ENCODE measurements at places on chromosomes 4 and X.

DNA sequence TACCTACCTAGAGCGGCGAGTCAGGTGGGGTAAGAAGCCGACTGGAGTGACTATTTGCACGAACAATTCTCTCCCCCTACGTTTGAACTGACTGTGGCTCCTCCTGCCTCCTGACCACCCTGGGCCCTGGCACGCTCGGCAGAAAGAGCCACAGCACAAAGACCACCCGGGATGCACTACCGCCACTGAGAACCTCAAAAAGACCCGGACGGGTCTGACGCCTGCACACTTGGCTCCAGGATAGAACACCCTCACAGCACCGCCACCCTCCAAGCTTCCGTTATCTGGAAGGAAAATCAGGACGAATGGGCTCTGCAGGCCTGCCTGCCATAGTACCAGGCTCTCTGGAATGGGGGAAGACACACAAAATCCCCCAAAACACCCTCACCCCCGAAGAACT lies 2.2 kb downstream of the LRPAP1 start:
- DNase-seq: no peak

- no peak for DNase-seq
Observed at GRCh38 chrX:68746988-68747387, 81.8 kb upstream of the EFNB1 start.

GRCh38 chr4:180009316-180009715 lies 2233.9 kb upstream of the TENM3 start:
- DNase-seq: no peak

- DNase-seq: no peak
Observed at GRCh38 chr4:40750461-40751258, 905 bp downstream of the NSUN7 start.

GRCh38 chrX:45479835-45480422 lies 279.3 kb upstream of the DIPK2B start:
- DNase-seq: no peak

- no peak for DNase-seq
Observed at GRCh38 chrX:119622356-119623232, 16.4 kb upstream of the NKRF start.

- DNase-seq: no peak
Observed at GRCh38 chr4:150289881-150290280, 211.6 kb downstream of the DCLK2 start.

DNA sequence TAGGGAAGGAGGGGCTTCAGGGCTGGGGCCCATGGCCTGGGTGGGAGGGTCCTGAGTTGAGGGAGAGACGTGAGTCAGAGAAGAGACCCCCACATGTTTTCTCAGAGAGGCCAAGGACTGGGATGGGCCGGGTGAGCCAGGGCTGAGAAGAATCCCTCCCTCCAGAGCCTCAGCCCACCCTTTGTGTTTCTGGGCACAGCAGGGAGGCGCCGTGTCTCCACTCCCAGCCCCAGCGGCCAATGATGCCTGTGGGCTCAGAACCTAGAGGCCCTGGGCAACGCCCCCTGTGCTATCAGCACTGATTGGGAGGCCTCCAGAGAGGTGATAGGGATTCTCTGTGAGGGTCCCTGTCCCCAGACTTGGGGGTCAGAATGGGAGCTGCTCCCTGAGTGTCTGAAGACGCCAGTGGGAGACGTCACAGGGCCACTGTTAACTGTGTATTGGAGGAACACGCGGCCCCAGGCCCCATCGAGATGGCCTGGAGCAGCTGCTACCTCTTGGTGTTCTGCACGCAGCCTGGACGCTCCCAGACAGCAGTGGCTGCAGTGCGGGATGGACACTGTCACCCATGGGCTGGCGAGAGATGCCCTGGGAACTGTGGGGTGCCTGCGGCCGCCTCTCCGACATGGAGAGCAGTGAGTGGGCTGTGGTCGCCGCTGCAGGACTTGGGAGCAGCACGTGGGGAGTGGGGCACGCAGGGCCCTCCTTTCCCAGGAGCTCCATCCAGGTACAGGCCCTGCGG lies 8.5 kb downstream of the FGFRL1 start:
- DNase-seq: no peak

- no peak for DNase-seq
Observed at GRCh38 chr4:155025762-155026457, 182.5 kb upstream of the NPY2R start.

- no peak for DNase-seq
Observed at GRCh38 chr4:98509721-98510120, 148.7 kb downstream of the TSPAN5 start.

DNA sequence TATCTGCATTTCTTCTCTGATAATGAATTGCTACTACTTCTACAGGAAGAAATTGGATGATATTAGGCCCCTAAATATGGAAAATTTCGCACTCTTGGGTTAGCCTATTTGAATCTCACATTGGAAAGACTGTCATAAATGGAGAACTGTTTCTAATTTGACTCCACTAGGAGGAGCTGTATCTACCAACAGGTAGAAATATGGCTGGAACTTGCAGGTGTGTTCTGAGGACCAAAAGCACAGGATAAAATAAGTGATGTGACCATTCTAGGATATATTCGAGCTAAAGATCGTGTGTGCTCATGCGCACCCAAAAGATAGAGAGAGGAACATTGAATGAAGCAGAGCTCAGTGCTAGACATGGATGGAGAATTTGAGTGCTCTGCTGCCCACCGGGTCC lies 4.8 kb upstream of the NKAP start:
- no peak for DNase-seq

GRCh38 chr4:67522851-67523671 lies 22.2 kb downstream of the CENPC start:
- no peak for DNase-seq

DNA sequence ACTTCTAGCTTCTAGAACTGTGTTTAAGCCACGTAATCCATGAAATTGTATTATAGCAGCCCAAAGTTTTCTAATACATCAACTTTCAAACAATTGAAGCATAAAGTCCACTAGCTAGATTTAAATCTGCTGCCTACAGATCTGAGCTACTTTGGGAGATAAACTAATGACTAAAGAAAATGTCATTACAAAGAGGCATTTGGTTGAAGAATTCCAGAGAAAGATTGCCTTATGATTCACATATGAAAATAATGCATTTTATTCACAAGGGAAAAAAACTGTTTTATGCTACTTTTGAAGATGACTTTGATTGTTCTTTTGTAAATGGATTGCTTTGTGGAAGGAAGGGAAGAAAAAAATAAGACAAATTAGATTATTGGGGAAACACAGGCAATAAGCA lies 124.1 kb upstream of the SLIT2 start:
- no peak for DNase-seq

GRCh38 chr4:77399831-77400230 lies 205.8 kb upstream of the CXCL13 start:
- DNase-seq: no peak

GRCh38 chr4:38139187-38139586 lies 179.0 kb downstream of the PTTG2 start:
- no peak for DNase-seq

DNA sequence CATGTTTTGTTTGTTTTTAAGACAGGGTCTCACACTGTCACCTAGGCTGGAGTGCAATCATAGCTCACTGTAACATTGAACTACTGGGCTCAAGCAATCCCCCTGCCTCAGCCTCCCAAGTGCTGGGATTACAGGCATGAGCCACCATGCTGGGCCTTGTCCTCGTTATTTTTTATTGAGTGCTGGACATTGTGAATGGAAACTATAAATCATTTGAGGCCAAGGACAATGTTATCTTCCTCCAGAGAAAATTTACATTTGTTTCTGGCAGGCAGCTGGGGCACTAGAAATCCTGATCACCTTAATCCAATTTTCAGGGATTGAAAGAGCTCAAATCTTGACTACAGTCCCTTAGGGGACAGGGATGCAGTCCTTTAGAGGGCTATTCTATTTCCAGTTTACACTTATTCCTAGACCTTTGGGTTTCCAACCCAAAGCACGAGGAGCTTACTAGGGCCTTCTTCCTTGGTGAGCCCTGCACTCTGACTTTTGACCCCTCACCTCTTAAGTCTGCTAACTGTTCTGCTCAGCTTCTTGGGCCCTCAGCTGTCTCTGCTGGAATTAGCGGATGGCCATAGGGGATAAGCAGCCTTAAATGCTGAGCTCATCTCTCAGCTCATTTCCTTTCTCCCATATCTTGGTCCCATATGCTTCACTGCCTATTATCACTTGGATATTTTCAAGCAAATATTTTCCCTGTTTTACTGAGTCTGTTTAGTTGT lies 23.0 kb upstream of the PDZD4 start:
- no peak for DNase-seq

GRCh38 chr4:169179609-169180521 lies 90.9 kb downstream of the SH3RF1 start:
- no peak for DNase-seq

DNA sequence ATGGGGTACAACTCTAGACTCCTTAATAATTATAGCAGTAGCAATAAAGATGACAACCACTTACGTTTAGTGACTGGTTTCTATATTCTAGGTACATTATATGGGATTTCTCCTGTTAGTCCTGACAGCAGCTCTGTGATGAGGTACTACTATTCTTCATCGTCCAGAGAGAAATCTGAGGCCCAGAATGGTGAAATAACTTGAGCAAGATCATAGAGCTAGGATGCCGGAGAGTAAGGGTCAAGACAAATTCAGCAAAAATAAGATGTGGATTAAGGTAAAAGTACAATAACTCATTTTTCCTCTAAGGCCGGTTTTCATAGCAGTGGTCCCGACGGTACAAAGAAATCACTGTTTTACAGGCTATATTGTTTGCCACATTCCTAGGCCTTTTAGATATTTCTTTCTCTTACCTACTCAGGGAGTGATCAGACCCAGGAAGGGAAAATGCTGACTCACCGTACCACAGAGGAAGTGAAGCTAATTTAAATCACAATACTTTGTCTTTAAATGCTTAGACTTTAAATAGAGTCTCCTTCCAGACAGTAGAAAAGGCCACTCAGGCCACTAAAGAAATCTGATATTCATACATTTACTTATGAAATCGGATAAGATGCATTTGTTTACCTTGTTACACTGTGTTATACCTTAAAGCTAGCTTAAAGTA lies 2023.0 kb upstream of the AGA start:
- DNase-seq: no peak

- DNase-seq: no peak
Observed at GRCh38 chrX:19772096-19772821, 115.1 kb downstream of the SH3KBP1 start.

DNA sequence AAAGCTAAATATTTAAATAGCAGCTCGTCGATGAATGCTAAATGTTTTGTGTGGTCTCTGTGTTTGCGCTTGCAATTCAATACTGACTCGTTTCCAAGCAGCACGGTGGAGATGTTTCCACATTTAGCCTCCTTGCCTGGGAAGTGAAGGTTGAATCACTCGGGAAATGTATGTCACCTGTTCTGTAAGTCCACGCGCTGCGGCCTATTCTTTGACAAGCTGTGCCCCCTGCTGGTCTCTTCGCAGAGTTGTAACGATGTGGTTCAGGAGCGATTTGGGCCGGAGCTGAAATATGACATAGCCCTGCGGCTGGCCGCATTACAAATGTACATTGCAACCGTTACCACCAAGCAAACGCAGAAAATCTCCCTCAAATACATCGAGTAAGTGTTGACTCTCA lies 89.6 kb upstream of the PRPS2 start:
- DNase-seq: peak; percentile 73

DNA sequence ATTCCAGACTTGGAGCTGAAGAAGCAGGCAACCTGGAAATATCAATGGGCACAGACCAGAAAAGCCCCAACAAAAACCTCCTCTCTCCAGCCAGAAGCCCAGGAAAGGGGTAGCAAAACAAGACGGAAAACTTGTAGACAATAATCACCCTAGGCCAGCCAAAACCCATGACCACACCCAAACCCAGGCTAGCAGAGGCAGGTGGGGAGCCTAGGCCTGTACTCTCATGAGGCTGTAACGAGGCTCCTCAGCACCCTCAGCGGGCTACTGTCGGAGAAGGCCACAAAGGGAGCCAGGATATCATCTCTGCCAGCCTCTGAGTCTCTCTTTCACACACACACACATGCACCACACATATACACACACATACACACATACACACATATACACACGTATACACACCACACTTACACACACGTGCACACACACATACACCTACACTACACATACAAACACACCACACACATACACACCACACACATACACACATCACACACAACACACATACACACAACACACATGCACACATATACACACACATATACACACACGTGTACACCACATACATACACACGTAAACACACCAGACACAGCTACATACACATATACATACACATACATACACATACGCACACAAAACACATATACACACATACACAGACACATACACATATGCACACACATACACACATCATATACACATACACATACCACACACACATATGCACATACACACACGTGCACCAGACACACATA lies 90.6 kb downstream of the FHDC1 start:
- no peak for DNase-seq

DNA sequence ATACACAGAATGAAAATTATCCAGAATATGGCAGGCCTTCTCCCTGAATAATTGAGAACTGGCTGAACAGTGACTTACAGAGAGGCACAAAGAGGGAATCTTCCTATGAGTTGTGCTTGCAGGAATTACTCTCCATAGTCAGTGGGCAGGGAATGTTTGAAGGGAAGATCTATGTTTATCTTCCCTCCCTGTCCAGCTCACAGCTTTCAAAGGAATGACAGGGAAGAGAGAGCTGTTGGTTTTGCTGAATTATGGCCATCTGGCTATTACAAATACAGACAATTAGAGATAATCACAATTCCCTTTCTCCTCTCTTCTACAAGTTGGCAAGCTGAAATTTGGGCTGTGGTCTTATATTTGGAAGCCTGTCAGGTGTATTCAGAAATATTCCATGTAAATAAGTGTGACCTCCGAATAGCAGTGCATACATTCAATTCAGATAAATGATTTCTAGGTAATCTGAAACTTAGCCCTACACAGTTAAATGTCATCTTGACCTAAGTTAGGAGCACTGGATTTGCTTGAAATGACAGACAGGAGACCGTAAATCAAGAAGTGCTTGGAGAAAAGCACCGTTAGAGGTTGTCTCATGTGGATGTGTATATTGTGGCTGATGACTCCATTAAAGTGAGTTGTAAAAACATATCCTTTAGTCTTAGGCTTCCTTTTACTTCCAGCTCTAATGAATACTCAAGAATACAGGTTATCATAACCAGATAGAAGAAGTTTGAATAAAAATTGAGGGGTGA lies 136.8 kb downstream of the C4orf33 start:
- no peak for DNase-seq

GRCh38 chrX:153582896-153583295 lies 16.0 kb downstream of the CCNQ start:
- no peak for DNase-seq

DNA sequence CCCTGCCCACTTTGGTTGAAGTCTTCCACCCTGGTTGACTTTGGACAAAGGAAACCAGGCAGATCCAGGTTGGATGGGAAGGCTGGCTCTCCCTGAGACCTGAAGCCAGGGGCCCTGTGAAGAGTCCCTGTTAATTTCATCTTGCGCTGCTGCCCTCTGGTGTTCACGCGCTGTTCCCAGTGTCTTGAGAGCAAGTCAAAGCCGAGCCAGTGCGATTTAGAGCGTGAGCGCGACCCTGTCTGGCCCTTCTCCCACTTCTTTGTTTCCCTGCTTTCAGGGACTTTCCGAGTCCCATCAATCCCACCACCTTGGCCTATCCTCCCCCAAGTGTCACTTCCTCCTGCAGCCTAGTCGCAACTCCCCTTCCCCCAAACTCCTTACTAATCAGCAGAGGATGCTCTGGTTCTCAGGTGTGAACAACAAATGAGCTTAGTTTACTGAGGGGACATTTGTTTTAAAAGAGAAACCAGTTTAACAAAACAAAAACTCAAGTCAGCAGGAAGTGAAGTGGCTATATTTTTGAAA lies 25.8 kb upstream of the CHRNA9 start:
- DNase-seq: no peak

- no peak for DNase-seq
Observed at GRCh38 chrX:22059775-22060174, 27.6 kb downstream of the PHEX start.

GRCh38 chr4:80206521-80207171 lies 9.3 kb downstream of the PRDM8 start:
- DNase-seq: no peak

Data from NCI-H1105 (cell line).